ENCODE measurements at places on chromosomes 5 and 9.
A peak's percentile ranks its signal among the peaks of the same experiment; 100 is the strongest.

GRCh38 chr9:8019636-8020035, 220.1 kb upstream of the DMAC1 start:
- no peak for DNase-seq

GRCh38 chr5:158609333-158610050, 490.2 kb downstream of the EBF1 start:
- DNase-seq = no peak

- peak; percentile 85 for DNase-seq
These were observed 6.0 kb upstream of the CCIN start for GRCh38 chr9:36163049-36163785.

GRCh38 chr5:15074651-15075050, 203.1 kb upstream of the ANKH start:
- no peak for DNase-seq

GRCh38 chr9:10026443-10026984, 586.3 kb downstream of the PTPRD start:
- DNase-seq = no peak

DNA sequence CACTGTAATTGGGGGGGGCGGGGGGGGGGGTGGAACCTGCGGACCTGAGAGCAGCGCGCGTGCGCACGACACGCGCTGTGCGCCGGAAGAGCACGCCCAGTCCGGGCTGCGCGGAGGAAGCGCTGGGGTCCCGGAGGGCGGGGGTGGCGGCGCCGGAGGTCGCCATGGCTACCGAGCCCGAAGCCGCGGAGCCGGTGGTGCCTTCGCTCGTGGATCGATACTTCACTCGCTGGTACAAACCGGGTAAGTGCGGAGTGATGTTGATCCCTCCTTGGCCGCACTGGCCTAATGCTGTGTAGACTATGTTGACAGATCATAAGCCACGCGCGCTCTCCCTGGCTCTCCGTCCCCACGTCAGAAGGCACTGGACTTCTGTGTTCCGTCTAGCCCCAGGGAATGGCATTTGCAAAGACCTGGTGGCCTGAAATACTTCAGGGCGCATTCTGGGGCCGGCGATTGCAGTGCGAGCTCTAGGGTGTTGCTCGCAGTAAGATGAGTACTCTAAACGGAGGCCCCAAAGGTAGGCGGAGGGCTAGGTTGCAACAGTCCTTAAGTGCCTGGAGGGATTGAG, at the start of gene ABITRAM:
TSS of gene ABITRAM (plus strand) at position 78 of the 571 bp plus-strand sequence. CDS start at position 165, 87 bp downstream.
- DNase-seq = peak; percentile 75

GRCh38 chr5:94423411-94423810, 195.0 kb downstream of the KIAA0825 start:
- DNase-seq = no peak

GRCh38 chr9:30244877-30245276, 2139.6 kb upstream of the ACO1 start:
- DNase-seq = no peak

GRCh38 chr5:153525536-153525935, 35.1 kb downstream of the GRIA1 start:
- no peak for DNase-seq

DNA sequence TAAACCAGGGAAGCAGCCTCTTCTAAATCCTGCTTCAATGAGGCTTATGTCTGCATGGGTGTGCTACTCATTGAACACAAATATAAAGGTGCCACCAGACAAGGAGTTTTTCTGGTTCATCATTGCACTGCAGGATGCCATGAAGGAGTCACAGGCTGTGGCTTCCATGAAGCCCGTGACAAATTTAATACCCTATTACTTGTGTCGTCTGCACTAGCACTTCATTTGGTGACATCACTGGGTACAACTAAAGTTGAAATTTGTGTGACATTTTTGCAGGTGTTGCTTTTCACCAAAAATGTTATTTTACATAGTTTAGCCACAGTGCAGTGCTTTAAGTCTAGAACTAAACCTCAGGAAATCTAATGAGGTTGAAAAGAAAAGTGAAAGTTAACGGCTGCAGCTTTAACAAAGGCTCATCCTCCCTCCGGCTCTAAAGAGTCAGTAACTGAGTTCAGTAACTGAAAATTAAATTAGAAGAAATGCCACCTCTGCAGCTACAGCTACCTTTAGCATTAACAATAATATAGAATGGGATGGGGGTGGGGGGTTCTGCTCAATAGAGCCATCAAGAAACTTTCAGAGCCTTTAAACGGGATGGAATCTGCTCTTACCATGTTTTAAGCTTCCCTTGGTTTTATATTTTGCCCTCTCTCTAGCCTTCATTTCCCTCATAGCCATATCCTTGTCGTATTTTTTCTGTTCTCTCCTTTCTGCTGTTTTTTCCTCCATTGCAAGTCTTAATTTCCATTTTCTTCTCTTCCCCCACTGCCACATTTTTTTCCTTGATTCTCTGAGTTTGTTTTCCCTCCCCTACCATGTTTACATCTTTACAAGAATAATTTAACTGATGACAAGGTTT, 233.8 kb upstream of the TMEM161B start:
- DNase-seq = no peak

GRCh38 chr5:147957901-147958300, 51.6 kb upstream of the C5orf46 start:
- DNase-seq = no peak

DNA sequence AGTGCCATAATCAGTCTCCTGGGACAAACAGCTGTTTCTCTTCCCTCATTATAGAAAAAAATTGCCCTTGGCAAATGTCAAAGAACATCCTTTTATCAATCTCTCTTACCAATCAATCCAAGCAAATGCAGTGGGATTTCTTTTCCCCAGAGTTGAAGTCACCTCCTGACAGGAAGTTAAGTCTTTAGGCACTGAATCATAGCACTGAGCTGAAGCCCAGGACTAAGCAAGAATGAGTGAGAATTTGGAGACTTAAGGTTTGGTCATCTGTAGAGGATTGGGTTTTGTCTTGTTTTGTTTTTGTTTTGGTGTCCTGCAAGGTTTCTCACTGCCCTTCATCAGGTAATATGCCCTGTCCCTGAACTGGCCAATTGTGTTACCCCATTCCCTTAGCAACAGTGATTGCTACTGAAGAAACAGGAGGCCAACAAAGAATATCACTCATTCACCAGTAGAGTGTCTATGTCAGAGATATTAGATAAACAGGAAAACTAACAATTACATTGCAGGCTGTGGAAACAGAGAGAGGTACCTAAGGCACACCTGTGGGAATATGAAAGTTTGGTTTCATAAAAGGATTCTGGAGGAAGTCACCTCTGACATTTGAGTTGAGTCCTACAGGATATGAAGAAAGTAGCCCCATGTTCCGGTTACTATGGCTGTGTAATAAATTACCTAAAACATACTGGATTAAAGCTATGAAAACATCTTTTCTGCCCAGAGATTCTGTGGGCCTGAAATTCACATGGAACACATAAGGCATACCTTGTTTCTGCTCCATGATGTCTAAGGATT, 4.5 kb upstream of the FXN start:
- no peak for DNase-seq

DNA sequence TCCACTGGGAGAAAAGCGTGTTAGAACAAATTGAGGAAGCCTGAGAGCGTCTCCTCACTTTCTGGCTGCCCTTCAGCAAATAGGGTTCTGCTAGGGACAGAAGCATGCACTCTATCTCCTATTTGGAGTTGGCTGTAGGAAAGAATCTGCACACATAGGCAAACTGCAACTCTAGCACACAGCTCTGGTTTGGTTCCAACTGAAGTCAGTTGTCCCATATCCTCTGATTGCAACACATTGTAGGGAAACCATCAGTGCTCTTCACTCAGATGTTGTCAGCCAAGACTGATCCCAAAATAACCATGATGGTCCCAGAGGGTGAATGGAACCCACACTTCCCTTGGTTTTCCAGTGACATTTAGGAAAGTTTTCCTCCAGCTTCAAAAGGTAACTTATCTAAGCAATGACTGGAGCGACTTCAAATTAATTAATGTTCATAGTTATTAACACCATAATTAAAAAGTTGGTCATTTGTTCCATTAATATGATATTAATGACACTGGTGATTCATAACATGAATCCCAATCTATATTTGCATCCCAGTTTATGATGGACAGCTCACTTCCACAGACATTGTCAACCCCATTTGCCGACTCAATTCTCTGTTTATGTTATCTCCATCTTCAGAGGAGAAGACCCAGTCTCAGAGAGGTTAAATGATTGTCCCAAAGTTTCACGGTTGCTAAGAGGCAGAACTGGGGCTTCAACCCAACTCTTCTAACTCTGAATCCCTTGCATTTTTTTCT, 136.7 kb upstream of the ZNF462 start:
- DNase-seq = no peak

DNA sequence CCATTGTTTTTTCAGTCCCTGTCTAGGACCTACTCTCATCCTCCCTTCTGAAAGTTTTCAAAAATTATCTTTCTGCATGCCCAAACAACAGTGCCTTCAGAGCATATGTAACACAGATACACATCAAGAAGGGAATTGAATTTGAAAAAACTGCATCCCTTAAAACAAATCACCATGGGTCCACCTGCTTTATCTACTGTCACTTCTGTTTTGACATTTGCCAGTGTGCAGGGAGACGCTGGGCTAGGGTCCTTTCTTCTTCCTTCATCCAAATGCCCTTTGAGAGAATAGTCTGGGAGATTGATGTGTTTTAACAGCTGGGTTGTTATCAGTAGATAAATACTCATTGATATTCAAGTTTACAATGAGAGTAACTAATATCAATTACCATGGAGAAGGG, 1630.1 kb downstream of the MAT2B start:
- no peak for DNase-seq

- no peak for DNase-seq
These were observed 91.1 kb downstream of the ANKRD18A start for GRCh38 chr9:38529317-38529716.

DNA sequence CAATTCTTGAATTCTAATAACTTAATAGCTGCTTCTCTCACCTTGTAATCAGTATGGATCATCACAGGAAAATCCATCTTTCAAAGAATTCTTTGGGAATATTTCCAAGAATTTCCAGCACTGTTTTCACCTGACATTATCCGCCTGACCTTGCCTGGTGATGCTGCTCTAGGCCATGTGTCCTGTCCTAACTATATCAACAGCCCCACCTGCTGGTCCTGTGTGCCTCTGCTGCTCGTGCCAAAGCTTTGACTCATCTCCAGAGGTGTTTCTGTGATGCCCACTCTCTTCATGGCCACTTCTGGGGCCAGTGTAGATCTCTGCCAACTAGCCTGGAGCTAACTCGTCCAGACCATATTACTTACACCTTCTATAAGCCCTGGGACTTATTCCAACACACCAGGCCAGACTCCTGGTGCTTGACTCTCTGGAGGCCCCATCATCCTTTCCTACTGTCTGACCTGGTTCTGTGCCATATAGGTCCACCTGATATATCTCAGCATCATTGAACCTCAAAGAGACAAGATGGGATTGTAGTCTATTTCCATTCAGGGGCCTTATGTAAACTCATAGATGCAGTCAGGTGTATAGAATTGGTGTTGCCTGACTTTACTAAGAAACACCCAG, 67.5 kb upstream of the CKMT2 start:
- DNase-seq = peak; percentile 84

- no peak for DNase-seq
These were observed 3.1 kb upstream of the ZNF474 start for GRCh38 chr5:122126177-122126755.

DNA sequence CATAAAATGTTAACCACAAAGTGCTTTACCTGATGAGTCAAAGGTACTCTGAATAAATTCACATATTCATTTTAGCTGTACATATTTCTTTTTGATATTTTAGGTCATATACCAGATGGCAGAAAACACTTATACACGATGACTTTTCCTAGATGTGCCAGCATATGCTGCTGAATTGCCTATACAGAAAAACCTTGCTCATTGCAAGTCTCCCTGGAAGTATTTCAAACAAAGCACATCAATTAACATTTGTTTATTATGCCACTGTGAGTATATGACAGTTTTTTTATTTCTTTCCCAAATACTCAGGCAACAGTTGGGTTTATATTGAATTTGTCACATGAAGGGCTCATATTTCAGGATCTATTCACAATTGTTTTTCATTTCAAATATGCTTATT, 180.8 kb downstream of the TMEM232 start:
- no peak for DNase-seq

GRCh38 chr9:125805057-125805456, 57.9 kb downstream of the PBX3 start:
- DNase-seq = no peak

- DNase-seq = no peak
These were observed 23.2 kb downstream of the PRUNE2 start for GRCh38 chr9:76882686-76883085.

DNA sequence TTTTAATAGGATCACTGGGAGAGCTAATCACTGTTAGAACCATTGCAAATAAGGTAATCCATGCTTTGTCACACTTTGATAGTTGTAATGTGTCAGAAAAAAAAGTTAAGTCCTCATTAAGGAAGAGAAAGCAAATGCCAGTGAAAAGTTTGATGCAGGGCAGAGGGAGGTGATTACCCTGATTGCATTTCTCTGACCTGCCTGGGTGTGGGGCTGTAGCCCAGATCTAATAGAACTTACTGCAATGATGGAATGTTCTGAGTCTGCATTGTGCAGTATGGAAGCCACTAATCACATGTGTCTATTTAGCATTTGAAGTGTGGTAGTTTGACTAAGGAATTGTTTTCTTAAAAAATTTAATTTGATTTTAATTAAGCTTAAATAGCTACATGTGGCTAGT, 202.7 kb downstream of the ATP10B start:
- DNase-seq = no peak

DNA sequence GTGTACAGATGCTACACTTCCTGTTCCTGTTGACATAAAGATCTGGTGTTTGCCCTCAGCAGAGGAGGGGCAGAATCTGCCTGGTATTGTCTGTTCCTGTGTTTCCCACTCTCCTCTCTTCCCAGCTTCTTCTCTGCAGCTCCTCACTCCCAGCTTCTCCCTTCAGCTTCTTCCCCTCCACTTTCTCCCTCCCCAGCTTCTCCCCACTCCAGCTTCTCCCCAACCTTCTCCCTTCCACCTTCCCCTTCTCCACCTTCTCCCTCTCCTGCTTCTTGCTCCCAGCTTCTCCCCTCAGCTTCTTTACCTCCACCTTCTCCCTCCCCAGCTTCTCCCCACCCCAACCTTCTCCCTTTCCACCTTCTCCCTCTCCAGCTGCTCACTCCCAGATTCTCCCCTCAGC, 148.9 kb upstream of the IRX2 start:
- no peak for DNase-seq

- no peak for DNase-seq
These were observed 174.2 kb downstream of the TMEM161B start for GRCh38 chr5:88094403-88094802.

DNA sequence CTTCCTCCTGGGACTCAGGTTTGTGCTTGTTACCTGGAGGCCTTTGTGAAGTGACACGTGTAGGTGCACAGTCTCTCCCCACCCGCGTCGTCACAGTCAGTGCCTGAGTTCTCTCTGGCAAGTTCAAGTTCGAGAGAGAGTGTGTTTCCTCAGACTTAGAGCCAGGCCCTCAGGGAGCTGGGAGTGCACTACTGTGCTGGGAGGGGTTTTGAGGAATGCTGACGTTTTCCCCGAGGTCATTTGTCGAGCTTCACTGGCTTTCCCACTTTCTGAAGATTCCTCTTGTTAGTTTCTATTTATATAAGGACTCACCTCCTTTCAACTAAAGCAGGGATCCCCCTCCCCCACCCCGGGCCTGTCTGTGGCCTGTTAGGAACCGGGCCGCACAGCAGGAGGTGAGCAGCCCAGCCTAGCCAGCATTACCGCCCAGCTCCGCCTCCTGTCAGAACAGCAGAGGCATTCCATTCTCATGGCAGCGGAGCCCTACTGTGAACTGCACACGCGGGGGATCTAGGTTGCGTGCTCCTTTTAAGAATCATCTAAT, 209.2 kb downstream of the DIRAS2 start:
- DNase-seq = no peak

All from spinal cord (tissue), 10 donors.